T-helper 17 cell (primary cell): ENCODE measurements at places on chromosomes 5 and 9. TPM values are rescaled to one million over a fixed set of nuclear protein-coding genes. Genes with fewer than 3 reads are reported as not detected.

DNA sequence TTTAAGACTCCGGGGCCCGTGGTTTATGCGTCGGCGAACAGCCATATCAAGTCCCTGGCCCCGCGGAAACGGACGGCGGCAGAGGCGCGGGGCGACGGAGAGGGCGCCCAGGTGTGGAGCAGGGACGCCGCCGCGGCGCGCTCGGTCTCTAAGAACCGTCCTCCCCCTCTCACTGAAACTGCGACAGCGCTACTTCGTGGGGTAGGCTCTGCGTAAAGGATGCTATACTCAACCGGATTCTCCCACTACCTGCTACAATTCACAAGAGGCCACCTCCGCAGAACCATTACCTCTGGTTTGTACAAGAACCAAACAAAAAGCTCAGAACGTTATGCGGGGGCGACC is 404 bp downstream of the MRNIP start:
- DNase-seq, result peak; percentile 34
- no peaks in the 10 kb centered on the region for H3K27me3 ChIP-seq
- H3K36me3 ChIP-seq, result peaks cover 3% of the 10 kb centered on the region
- H3K27ac ChIP-seq, result peak overlapping the region; percentile 86

DNA sequence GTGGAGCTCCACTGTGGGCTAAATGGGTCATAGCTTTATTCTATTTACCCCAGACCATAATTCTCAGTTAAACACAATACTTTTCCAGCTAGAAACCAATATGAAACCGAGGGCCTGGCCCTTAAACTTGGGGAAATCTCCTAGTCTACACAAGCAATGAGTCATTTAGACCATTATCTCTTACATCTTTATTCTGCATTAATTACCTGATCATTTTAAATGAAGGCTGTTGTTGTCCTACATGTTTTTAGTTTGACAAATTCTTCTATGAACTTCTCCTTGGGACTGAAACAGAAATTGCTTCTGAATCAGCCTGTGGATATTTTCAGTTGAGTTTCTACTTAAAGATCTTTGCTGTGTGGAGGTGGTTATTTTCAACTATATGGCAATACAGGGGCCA is 37.9 kb downstream of the RAI14 start:
- H3K4me3 ChIP-seq, result peak overlapping the region; percentile 13
- H3K4me1 ChIP-seq, result peaks cover 13% of the 10 kb centered on the region
- no peaks in the 10 kb centered on the region for H3K27me3 ChIP-seq
- peak overlapping the region; percentile 75 for H3K27ac ChIP-seq
- no peak for DNase-seq
- H3K36me3 ChIP-seq, result peaks cover 3% of the 10 kb centered on the region

GRCh38 chr9:129270903-129271431 is 92.9 kb upstream of the IER5L start:
- peaks cover 4% of the 10 kb centered on the region for H3K27me3 ChIP-seq
- peaks cover 2% of the 10 kb centered on the region for H3K36me3 ChIP-seq
- H3K27ac ChIP-seq, result peak overlapping the region; percentile 80
- H3K4me1 ChIP-seq, result peaks cover 31% of the 10 kb centered on the region

The PRDM9 gene
- total RNA-seq, result not detected

The PLPP7 gene
- 0.17 TPM for total RNA-seq

The PCDHGB4 gene
- total RNA-seq, result 0.10 TPM

- no peaks in the 10 kb centered on the region for H3K27me3 ChIP-seq
- H3K4me1 ChIP-seq, result no peaks in the 10 kb centered on the region
- no peak for DNase-seq
- no peaks in the 10 kb centered on the region for H3K36me3 ChIP-seq
These were observed 319.3 kb upstream of the ADAMTSL1 start for GRCh38 chr9:18154661-18155060.

GRCh38 chr5:149215478-149216090 is 56.1 kb upstream of the AFAP1L1 start:
- DNase-seq, result no peak
- H3K36me3 ChIP-seq, result no peaks in the 10 kb centered on the region
- peaks cover 2% of the 10 kb centered on the region for H3K4me1 ChIP-seq
- H3K27ac ChIP-seq, result no peak overlapping the region
- H3K4me3 ChIP-seq, result no peak overlapping the region

DNA sequence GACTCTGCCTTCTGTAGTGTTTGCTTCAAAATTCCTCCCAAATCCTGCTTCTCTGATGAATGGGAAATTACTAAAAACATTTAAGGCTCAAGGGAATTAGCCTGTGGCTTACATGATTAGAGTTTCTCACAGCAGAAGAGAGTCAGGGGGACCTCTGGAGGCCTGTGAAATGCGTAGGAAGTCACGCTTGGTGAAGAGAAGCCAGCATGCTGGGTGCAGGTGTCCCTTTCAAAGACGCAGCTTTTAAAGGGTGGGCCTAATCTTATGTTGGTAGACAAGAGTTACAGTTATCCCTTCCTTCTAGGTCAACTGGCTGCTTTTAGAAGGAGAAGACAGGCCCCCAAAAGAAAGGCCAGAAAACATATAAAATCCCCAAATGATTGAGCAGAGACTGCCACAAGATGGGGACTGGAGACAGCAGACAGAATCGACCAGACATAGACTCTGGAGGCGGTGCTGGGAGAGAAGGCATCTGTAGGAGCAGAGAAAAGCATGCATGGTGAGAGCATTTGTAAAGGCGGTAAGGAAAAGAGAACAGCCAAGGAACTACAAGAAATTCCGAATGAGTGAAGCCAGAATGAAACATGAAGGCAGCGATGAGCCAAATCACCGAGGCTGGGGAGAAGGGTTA is 42.3 kb downstream of the B4GALT1 start:
- H3K4me3 ChIP-seq, result peak overlapping the region; percentile 49
- H3K27me3 ChIP-seq, result no peaks in the 10 kb centered on the region
- H3K36me3 ChIP-seq, result peaks cover 15% of the 10 kb centered on the region
- peaks cover 56% of the 10 kb centered on the region for H3K4me1 ChIP-seq
- DNase-seq, result no peak

GRCh38 chr5:54361691-54362411 is 51.5 kb upstream of the ARL15 start:
- no peak overlapping the region for H3K4me3 ChIP-seq
- H3K36me3 ChIP-seq, result peaks cover 3% of the 10 kb centered on the region
